ENCODE measurements at places on chromosomes 12 and 14.
A peak's percentile ranks its signal among the peaks of the same experiment; 100 is the strongest.

GRCh38 chr12:79233341-79233781 is 368.8 kb downstream of the SYT1 start:
- peak; percentile 26 for DNase-seq

DNA sequence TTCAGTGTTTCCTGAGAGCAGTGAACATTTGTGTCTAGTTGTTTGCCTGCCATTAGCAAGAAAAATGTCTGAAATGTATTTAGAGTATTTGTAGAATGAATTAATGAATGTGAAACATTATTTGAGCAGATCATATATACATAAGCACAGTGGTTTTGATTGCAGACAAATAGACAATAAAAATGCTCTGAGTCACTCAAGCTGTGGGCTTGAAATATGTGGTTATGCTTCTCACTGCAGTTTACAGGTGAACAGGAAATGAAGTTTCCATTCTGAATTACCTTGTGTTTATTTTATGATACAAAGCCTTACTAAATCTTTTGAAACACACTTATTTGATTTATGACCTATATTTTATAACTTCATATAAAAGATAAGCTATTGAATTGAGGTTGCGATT is 827.7 kb downstream of the TMTC2 start:
- DNase-seq = peak; percentile 28

- no peak for DNase-seq
Observed at GRCh38 chr12:3828888-3829287, 44.3 kb downstream of the PARP11 start.

GRCh38 chr12:90515199-90516175 is 439.5 kb downstream of the CCER1 start:
- no peak for DNase-seq

GRCh38 chr14:93231129-93231979 is 24.3 kb downstream of the UBR7 start:
- peak; percentile 48 for DNase-seq

DNA sequence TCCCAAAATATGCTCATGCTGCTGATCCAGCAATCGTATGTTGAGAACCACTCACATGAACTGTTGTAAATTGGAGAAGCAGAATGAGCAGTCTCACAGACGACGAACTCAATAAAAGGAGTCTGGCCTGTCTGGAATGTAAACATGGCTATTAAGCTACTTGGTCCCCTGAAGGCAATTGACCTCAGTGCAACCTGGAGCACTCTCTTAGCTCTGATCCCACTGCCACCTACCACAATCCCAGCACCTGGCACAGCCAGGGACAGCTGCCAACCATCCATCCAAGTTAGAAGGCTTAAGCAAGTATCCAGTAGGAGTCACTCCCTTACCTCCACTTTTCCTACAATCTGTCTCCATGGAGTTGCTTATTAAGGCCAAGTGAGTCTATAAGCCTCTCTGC is 406.9 kb upstream of the CLEC14A start:
- peak; percentile 57 for DNase-seq

DNA sequence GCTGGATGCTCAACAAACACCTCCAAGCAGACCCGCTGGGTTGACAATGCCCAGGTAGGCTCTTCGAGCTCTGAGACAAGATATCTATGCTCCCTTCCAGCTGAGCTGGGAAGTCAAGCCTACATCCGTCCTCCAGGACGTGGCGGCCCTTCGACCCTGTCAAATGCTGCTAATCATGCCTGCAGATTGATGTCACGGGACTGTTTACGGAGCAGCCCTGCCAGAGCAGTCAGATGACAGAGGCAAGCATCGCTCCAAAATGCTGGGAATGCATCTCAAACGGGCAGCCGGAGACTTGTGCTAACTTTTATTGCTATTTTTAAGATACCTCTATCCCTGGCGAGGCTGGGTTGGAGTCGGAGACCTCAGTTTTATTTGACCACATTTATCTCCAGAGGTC is 139.2 kb downstream of the NTF3 start:
- DNase-seq = no peak

- no peak for DNase-seq
Observed at GRCh38 chr12:62738105-62738504, 196.8 kb downstream of the PPM1H start.

DNA sequence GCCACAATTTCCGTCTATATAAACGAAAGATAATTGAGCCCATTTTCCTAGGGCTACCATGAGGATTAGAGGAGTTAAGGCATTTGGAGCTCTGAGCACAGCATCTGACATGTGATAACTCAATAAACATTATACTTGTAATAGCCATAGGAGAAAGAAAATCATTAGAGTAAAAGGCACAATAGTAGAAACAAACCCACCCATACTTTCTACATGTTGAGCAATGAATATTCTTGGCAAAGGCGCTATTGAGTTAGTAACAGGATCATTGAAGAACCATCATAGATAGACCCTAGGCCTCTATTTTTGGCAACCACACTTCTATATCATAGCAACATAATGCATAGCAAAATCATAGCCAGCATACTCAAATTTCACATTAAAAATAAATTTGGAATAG is 664.1 kb downstream of the NOVA1 start:
- no peak for DNase-seq

DNA sequence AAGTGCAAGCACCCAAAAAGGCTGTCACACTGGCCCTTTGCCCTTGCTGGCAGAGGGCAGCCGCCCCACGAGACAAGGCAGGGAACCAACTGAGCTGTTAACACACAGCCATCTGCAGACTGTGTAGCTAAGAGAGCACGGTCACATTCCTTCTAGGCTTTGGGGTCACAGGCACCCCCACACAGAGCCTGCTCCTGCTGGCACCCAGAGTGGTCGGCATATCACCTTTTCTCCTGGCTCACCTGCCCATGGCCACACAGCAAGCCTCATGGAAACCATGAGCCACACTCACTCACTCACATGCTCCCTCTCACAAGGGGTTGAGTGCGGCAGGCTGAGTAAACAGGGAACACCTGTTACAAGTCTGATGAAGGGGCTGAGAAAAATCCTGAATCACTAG is 214.5 kb downstream of the PCNX1 start:
- no peak for DNase-seq

GRCh38 chr12:10558789-10559188 is 53.1 kb downstream of the EIF2S3B start:
- DNase-seq = peak; percentile 17

- DNase-seq = no peak
Observed at GRCh38 chr14:83632375-83632774, 1897.6 kb upstream of the FLRT2 start.

DNA sequence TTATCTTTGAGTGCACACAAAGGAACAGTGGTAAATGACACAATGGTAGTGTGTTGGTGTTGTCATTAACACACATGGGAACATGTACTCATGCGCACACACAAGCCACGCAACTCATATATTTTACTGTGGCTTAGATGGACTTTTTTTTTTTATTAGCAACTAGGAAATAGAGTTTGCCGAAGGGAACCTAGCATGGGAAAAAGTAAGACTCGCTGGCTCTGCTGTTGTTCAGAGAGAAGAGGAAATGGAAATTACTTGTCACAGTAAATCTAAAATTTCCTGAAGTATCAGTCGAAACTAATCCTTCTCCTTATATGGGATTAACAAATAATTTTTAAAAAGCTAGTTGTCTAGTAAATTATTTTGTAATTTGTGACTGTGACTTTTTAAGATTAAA is 33.7 kb upstream of the IL22 start:
- no peak for DNase-seq

GRCh38 chr14:70711451-70711850 is 69.7 kb downstream of the TTC9 start:
- DNase-seq = no peak

GRCh38 chr12:112879191-112879705 is 27.5 kb upstream of the OAS1 start:
- no peak for DNase-seq

DNA sequence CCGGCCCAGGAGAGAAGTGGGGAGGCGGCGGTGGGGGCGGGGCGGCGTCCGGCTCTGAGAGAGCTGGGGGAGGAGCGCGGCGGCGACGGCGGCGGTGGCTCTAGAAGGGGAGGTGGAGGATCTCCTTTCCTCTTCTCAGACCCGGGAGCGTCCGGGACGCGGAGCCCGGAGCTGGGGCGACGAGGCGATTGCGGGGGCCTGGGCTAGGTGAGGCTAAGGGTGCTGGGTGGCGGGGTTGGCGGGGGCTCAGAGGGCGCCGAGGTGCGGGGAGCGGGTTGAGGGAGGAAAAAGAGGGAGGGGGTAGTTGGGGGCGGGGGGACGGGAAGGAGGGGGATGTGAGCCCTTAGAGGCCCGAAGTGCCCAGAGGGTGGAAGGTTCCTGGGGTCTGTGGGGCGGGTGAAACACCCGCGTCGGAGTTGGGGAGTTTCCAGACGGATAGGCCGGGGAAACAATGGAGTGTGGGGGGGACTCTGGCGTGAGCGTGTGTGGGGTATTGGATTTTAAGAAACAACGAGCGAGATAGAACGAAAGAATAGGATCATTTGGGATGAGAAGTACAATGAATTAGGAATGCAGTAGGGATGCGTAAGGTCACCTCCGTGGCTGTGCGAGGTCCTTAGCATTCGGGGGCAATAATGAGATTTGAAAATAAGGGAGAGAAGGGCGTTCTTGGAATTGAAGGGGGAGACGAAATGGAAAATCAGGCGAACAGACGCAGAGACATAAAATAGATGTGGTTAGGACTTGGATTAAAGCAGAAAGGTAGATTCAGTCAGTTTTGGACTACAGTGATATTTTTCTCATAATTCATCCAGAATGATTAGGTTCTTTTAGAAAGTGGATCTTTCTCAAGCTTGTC is at the start of gene SPATS2:
TSS of gene SPATS2 (plus strand) at position 82 of the 859 bp plus-strand sequence. CDS start 93,551 bp downstream, outside the sequence.
- peak; percentile 90 for DNase-seq

DNA sequence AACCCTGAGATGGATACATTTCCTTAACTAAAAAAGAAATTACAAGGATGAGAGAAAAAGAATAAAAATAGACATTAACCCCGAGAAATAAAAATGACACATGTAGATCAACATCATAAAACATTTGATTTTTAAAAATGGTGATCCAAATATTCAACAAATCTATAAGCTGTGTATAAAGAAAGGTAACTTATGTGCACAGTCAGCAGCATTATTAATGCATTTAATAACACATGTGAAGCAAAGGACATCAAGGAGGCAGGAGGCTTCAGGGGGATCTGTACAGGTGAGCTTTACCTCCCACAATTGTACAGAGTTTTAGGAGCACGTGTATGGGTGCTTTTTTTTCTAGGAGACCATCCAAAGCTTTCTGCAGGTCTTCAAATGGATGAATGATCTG is 76.1 kb downstream of the MED13L start:
- DNase-seq = no peak

DNA sequence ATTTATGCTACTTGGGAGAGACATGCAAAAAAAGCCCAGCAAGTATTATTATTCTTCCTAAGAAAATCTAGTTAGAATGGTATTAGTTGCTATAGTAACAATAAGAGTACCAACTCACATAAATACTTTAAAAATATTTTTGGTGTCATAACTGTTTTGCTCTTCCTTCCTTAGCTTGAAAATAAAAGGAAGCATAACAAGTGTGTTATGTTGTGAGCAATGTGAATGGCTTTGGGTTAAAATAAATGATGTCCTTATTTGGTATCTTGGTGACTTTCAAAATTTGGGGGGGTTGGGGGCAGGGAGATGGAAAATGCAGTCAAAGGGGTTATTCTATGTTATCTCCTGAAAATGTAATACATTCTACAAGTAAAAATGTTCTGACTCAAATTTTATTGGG is 91.0 kb downstream of the ELK3 start:
- no peak for DNase-seq

GRCh38 chr12:41101806-41102205 is 86.3 kb upstream of the PDZRN4 start:
- no peak for DNase-seq

GRCh38 chr14:68362846-68363245 is 430.0 kb downstream of the ZFP36L1 start:
- no peak for DNase-seq

DNA sequence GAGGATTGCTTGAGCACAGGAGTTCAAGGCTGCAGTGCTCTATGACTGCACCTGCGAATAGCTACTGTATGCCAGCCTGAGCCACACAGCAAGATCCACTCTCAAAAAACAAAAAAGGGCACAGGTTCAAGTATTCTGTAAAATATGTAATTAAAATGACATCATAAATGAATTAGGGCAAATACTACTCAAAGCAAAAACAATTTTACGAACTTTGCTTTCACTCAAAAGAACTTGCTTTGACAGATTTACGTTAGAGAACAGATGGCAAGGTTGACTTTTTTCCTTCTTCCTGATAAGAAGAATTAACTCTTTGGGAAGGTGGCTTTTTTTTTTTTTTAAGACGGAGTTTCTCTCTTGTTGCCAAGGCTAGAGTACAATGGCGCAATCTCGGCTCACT is 44.0 kb upstream of the EAPP start:
- DNase-seq = no peak

DNA sequence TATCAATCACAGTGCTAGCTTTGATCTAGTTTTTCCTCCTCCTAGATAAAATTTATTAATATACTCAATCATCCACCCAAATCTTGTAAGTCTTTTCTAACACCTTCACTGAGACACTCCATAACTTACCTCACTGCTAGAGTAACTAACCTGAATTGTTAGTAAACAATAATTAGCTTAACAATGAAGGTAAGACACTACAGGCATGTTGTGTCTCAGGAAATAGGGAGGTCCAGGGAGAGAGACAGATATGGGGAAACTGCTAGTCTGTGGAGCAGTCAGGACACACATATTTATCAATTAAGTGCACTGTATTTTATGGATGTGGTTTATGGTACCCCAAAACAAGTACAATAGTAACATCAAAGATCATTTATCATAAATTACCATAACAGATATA is 94.2 kb upstream of the SSTR1 start:
- no peak for DNase-seq

- DNase-seq = peak; percentile 46
Observed at GRCh38 chr14:85501751-85502150, 28.2 kb upstream of the FLRT2 start.

GRCh38 chr12:83065562-83065961 is 378.9 kb downstream of the TMTC2 start:
- DNase-seq = no peak

- DNase-seq = no peak
Observed at GRCh38 chr12:4148418-4149056, 125.0 kb upstream of the CCND2 start.

DNA sequence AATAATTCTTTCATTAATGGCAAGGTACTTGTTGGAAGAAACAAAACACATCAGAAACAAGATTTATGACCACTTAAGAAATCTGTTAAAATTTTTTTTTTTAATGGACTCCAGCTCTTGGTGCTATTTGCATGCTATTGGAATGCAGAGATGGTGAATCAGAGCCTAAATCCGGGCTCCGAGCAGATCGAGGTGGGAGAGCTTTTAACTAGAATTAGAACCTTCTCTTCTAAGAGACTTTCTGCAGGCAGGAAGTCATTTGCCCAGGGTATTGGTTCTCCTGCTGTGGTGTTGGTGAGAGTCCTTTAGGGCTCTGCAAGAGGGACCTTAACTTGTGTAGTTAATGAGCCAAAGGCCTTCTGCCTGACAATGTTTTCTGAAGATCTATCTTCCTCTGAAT is 419.4 kb downstream of the SNAPC1 start:
- peak; percentile 21 for DNase-seq
